Stimulated activated CD4-positive, alpha-beta T cell treated with anti-CD3 and anti-CD28 coated beads, Interleukin-2, amount 100 ng/mL, for 48 hours (primary cell): ENCODE measurements at places on chromosomes 7 and 10.

DNA sequence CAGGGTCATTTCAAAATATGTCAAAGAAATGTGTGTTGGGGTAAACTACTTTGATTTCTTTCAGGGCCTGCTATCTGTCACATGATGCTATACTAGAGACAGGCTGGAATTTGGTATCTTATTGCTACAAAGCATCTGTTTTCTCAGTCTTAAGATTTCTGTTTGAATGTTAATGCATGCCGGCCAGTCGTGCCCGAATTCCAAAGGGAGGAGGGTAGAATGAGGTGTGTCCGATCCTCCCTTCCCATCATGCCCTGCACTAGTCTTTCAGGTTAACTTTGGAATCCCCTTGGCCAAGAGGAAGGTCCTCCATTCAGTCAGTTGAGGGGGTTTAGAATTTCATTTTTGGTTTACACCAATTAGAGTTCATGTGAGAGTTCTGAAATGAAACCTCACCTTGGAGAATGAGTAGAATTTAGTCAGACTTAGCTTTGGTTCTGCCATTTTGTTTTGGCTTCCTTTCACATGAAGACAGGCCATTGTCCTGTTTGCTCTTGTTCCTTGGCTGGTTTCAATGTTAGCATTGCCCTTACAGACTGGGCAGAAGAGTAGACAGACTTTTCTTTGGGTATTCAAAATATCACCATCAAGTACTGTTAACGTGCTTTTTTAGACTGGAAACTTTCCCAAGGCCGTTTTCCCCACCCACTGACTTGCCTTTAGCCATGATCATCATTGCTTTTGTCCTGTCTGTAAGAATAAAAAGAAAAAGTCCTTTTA is 95.8 kb downstream of the CAMK1D start:
- DNase-seq, result no peak

GRCh38 chr10:18689498-18689897 is 30.3 kb downstream of the ARL5B start:
- no peak for DNase-seq

DNA sequence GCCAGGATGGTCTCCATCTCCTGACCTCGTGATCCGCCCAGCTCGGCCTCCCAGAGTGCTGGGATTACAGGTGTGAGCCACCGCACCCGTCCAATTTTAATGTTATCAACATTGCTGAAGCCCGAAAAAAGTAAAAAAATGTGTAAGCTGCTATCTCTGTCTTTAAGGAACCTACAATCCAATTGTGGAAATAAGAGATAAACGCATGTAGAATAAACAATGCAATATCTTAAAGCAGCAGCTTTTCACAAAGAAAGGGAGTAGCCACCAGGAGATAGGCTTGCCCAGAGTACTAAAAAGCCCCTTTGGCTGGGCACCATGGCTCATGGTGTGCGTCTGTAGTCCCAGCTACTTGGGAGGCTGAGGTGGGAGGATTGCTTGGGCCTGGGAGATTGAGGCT is 282.9 kb upstream of the LYZL1 start:
- no peak for DNase-seq

GRCh38 chr10:17375936-17376584 is 78.3 kb downstream of the ST8SIA6 start:
- DNase-seq, result peak; percentile 38

GRCh38 chr10:79018521-79019011 is 50.2 kb upstream of the ZMIZ1 start:
- DNase-seq, result no peak

DNA sequence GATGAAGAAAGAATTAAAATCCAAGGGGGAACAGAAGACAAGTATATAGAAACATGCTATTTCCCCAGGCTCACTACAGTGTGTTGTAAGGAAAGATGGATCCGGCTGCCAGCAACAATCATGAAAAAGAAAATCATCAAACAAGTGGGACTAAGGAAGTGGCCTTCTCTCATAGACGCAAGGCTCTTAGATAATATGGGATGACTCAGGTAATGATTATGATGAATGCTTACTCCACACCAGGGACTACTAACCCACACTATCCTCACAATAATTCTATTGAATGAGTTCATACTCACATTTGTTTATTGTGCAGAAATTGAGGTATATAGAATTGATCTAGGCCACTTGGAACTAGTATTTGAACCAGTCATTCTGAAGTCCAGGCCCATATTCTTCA is 111.2 kb upstream of the BET1 start:
- no peak for DNase-seq

DNA sequence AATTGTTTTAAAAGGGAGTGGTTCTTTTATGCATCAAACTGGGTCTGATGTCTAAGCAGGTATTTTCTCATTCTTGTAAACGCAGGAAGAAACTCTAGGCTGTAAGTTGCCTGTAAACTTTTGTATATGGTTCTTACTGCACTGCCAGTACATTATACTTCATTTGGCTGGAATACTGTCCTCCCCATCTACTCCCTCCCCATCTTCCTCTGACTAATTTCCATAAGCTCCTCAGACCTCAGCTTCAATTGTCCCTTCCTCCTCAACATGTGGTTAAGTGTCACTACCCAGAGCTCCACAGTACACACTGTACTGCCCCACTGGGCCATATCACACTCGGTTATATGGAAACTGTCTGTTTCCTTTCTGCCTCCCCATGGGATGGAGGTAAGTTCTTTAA is 161.4 kb upstream of the MDFIC start:
- DNase-seq, result no peak

GRCh38 chr7:80596933-80597517 is 41.4 kb upstream of the CD36 start:
- no peak for DNase-seq

DNA sequence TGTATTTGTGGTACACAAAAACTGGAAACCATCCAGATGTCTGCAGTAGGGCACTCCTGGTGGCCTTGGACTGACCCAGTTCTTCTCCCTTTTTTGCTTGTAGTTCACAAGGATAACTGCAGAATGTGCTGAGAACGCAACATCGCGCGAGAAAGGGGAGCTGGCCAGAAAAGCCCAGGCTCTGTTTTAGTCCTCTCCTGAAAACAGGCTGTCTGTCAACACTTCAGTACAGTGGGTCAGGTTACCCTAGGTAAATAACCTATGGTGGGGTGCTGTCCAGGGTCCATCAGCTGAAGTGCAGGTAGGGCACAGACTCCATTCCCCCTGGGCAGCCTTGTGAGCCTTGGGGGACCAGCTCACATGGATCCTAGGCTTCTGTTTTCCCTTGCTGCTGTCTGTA is 495.8 kb downstream of the MDFIC start:
- no peak for DNase-seq

- no peak for DNase-seq
These were observed 199.0 kb upstream of the GRB10 start for GRCh38 chr7:50981743-50982142.

DNA sequence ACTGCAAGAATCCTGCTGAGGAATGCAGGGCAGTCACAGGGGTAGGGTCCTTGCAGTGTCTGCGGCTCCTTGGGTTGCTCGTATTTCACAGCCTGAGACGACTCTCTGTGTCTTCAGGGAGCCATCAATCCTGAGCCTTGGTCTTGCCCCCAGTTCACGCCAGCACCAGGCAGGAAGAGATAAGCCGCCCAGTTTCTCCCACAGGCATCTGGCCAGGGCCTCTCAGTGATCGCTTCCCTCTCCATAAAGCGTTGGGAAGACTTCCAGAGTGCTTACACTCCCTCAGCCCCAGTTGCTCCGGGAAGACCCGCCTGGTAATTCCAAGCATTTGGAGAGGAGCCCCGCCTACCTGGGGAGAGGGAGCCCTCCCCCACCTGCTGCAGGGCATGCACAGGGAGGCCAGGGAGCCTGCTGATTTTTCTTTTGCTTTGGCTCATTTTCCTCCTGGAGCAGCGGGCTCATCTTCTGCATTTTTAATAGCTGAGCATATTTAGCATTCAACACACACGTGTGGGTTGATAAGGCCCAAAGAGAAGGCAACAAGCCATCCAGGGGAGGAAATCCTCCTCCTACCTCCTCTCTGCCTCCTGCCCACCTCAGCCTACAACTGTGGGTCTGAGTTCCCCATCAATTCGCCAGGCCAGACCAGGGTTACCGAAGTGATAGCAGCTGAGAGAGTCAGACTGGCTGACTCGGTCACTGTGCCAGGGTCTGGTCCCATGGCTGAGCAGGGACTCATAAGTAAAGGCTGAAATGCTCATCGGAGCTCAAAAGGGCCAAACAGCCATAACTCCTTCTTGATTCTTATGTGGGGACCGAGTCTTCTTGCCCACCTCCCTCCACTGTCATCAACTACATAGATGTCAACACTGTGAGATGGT is 74.4 kb upstream of the EFCAB10 start:
- DNase-seq, result no peak

DNA sequence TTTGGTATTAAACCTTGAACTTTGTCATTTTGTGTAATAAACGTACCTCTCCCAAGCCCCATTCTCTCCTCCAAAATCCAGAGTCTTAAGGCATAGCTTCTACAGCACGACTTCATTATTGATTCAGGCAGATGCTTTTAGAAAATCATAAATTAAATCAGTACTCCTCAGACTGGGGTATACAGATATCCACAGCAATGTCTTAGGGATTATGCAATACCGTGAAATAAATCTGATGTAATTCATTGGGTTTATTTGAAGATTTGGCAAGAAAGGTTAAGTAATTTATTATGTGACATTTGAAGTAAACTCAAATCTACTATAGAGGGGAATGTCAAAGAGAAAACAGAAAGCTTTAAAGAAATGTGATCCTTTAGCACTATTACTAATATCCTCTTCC is 246.1 kb upstream of the PLXDC2 start:
- no peak for DNase-seq

DNA sequence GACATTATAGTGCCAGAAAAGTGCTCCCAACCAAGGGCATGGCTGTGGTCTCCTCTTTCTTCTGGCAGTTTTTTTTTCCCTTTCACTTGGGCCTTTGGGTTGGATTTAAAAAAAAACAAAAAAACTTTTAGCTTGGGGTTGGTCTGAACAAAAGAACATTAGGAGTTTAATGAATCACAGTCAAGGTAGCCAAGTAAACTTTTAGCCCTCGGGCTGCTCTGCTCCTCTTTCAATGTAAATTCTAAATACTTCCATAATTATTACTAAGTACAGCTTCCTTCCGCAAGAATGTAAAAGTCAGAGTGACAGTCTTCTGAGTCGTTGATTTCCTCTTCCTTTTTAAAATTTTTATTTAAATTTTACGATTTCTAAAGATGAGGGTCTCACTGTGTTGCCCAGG is 79.2 kb downstream of the NRF1 start:
- DNase-seq, result no peak
